AG04450 (cell line): ENCODE measurements at places on chromosomes 13 and 19. TPM values are rescaled to one million over a fixed set of nuclear protein-coding genes. Genes with fewer than 3 reads are reported as not detected.

The CACNG7 gene
- polyA plus RNA-seq = 8.6 and 9.3 TPM in 2 replicates

The ZNF441 gene
- 4.6 and 6.3 TPM in 2 replicates for polyA plus RNA-seq

- DNase-seq = no peak
These were observed 18.5 kb downstream of the MIER2 start for GRCh38 chr19:325937-326565.

The TPT1 gene
- polyA plus RNA-seq = 6,434 and 7,581 TPM in 2 replicates

DNA sequence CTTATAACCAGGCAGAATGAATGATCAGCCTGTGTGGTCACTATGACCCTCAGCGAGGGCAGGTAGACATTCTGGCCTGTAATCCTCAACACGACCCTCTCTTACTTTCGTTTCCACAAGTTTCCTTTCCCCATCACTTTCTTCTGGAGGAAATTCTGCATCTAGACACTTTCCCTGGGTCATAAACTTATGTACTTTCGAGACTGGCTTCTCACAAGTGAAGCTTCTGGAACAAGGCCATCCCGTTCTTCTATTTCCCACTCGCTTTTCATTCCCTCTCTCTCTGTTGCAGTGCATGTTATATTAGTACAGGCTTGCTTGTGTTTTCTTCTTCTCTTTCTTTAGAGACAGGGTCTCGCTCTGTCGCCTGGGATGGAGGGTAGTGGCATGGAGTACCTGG, 23.1 kb upstream of the KL start:
- no peak for DNase-seq

DNA sequence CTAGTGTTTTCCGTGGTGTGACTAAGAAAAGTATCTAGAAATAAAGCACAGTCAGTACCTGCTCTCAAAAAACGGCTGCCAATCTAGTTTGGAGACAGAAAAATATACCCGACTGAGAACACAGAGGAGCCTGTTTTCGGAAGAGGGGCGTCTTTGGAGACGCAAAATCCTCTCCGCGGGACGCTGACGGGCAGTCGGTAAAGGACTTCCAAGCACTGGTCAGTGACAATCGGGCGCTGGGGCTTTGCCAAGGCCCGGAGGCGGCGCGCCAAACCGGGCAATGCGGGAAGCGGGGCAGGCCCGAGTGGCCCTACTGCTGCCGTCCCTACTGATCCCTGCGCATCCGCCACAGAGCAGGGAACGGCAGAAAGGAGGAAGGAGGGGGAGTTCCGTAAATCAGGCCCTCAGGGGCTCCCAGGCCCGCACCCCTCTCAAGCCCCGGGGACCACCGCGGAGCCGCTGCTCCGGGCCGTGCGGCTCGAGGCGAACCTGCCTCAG, 588 bp upstream of the DPY19L3 start:
- DNase-seq = no peak

The RINL gene
- polyA plus RNA-seq = 1.6 TPM in 2 replicates

GRCh38 chr13:31747291-31747690, 8.0 kb downstream of the RXFP2 start:
- no peak for DNase-seq

- no peak for DNase-seq
These were observed 179.8 kb downstream of the RBM26 start for GRCh38 chr13:79226250-79226649.

GRCh38 chr19:5001615-5002014, 32.7 kb downstream of the KDM4B start:
- no peak for DNase-seq

The PSG3 gene
- 0.14 and 0.15 TPM in 2 replicates for polyA plus RNA-seq

The GPR12 gene
- polyA plus RNA-seq = not detected in 2 replicates

DNA sequence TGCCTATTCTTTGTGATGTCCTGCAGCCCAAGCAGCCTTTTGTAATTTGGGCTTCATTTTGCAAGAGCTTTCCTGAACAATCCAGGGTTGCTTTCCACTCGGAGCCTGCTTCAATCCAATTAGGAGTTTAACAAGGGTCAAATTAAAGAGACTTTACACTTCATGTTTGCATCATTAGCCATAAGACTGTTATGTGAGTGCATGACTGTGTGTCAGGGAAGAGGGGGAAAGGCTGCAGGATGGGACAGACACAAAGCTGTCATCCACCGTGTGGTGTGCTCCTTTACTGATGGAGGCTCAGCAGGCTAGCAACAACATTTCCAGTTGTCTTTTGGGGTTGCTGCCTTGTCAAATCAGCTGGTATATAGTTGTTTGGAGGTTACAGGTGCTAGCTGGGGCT, 23.7 kb upstream of the MAB21L1 start:
- no peak for DNase-seq

GRCh38 chr19:10553943-10554381, 10.3 kb downstream of the ATG4D start:
- DNase-seq = no peak

DNA sequence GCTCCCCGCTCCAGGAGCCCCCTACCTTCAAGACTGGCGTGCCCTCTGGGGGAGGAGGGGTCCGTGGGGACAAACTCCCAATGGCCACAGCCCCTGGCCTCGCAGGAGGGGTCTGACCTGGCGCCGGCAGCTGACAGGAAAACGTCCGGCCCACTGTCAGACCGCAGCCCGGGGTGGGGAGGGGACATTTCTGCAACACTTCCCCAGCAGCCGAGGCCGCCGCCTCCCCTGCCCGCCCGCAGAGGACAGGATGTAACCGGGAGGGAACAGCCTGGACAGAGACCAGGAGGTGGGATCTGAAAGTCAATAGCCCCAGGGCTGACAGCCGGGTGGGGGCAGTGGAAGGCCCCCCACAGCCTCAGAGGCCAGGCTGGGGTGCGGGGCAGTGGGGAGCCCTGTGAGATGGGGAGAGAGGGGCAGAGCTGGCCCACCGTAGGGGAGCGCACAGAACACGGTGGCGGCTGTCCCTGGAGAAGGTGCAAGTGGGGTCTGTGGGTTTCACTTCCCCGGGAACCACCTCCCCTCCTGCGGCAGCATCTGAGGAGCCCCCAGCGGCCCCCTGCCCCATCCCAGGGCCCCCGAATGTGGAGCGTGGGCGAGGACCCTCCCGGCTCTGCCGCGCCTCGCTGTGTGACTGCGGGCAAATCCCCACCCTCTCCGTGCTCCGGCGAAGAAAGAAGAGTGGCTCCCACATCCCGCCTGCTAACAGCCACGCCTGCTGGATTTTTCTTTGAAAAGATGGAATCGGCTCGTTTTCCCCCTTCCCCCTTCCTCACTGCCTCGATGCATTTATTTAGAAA, at the start of gene PEAK3:
Gene PEAK3 (minus strand): TSS at position 114 of the 800 bp plus-strand sequence. CDS start 1,244 bp downstream, outside the sequence.
- DNase-seq = no peak

The CRTC1 gene
- polyA plus RNA-seq = 1.0 and 1.4 TPM in 2 replicates

DNA sequence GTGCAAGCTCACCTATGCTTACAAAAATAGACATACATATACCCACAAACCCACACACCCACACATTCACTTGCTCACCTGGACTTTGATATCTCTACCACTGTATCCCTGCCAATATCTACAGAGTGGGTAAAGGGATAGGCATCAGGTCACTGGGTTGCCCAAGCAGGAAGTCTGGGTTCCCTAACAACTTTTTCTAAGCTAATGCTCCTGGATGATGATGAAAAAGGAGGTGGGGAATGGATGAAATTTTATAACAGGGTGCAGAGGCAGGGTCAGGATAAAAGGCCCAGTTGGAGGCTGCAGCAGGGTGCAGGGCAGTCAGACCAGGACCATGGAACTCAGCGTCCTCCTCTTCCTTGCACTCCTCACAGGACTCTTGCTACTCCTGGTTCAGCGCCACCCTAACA, at the start of gene CYP2B6:
Gene CYP2B6 (plus strand): TSS at position 311 of the 410 bp plus-strand sequence. CDS start 24 bp downstream, at position 335.
- no peak for DNase-seq

DNA sequence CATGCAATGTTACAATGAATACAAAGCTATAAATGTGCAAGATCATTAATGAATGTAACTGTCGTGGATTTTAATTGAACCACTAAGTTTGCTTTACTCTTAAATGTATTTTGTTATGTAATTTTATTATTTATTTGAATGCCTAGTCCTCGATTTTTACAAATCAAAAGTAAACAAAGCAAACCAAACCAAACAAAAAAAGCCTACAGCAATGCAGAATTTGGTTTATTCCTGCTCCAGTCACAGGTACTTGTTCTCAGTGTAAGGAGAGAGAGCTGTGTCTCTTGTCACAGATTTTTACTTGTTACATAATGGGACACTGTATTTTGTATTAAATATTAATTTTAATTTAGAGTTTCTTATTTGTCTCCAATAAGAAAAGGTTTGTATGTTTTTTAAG, 584.3 kb upstream of the SLITRK6 start:
- no peak for DNase-seq

The KLK3 gene
- polyA plus RNA-seq = not detected in 2 replicates

DNA sequence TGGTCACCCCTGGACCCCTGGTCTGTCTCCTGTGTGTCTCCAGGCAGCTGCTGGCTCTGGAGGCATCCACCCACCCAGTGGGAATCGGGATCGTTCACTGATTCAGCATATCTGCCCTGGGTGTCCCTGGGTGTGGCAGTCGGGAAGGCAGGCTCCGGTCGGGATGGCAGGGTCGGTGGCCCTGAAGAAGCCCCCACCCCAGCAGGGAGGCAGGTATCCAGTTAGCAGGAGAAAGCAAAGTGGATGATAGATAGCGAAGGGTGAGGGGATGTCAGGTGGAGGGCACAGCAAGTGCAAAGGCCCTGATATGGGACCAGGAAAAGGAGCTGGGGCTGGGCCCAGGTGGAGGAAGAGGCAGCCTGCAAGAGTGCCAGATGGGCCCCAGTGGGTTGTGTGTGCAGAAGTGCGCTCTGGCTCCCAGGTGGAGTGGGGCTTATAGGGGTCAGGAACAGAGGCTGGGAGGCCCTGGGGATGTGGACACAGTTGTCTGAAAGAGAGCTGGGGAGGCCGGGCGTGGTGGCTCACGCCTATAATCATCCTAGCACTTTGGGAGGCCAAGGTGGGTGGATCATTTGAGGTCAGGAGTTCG, 2.3 kb downstream of the SSBP4 start:
- DNase-seq = no peak

DNA sequence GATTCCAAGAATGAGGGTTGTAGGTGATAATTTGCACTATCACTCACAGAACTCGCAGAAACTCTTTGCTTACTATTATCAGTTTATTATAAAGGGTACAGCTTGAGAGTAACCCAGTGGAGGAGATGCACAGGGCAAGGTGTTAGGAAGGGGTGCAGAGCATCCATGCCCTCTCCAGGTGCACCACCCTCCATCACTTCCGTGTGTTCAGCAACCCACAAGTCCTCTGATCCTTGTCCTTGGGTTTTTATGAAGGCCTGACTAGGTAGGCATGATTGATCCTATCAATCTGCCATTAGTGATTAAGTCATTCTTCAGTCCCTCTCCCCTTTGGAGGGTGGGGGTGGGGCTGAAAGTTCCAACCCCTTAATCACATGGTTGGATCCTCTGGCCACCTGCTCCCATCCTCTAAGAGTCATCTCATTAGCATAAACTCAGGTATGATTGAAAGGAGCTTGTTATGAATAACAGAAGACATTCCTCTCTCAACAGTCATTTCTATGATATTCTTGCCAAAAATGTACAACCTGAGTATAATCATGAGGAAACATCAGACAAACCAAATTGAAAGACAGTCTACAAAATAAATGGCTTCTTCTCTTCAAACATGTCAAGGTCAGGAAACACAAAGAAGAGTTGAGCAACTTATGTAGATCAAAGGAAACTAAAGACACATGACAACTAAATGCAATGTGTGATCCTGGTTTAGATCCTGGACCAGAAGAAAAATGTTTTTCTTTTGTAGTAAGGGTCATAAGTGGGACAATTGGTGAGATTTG, 225.4 kb downstream of the PCCA start:
- no peak for DNase-seq

- DNase-seq = no peak
These were observed 43.1 kb downstream of the RASL11A start for GRCh38 chr13:27313770-27314169.

- DNase-seq = no peak
These were observed 2.2 kb upstream of the CEACAM6 start for GRCh38 chr19:41753159-41753558.

The GPR18 gene
- polyA plus RNA-seq = not detected in 2 replicates

The PNMA8C gene
- 0.19 and 0.21 TPM in 2 replicates for polyA plus RNA-seq

The CRB3 gene
- polyA plus RNA-seq = not detected in 2 replicates

The ZSCAN4 gene
- polyA plus RNA-seq = not detected in 2 replicates

- DNase-seq = no peak
These were observed 50.8 kb downstream of the TSSK6 start for GRCh38 chr19:19464339-19465098.

The PCDH17 gene
- polyA plus RNA-seq = not detected in 2 replicates

The ZNRF4 gene
- not detected in 2 replicates for polyA plus RNA-seq

- DNase-seq = no peak
These were observed 159.9 kb downstream of the KATNAL1 start for GRCh38 chr13:30147421-30147820.

DNA sequence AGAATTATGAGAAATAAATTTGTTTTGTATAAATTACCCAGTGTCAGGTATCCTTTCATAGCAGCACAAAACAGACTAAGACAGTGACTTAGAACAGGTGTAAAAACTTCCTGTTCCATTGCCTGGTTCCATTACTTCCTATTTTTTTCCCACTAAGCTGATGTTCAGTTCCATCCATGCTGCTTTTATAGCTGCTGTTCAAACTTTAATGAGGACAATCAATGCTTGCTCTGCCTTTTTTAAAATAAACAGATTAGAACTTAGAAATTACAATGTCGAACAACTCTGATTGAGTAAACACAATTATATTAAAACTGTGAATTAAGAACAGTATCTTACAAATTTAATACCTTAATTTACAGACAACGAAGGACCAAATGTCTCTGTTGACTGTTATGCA, 818.9 kb downstream of the OLFM4 start:
- DNase-seq = no peak

GRCh38 chr19:45179892-45180370, 1.3 kb downstream of the BLOC1S3 start:
- DNase-seq = no peak

GRCh38 chr13:31749929-31750328, 10.6 kb downstream of the RXFP2 start:
- DNase-seq = peak; percentile 72

The PSG1 gene
- polyA plus RNA-seq = 2.1 and 2.4 TPM in 2 replicates

GRCh38 chr13:44104197-44104490, 224.4 kb downstream of the LACC1 start:
- no peak for DNase-seq

DNA sequence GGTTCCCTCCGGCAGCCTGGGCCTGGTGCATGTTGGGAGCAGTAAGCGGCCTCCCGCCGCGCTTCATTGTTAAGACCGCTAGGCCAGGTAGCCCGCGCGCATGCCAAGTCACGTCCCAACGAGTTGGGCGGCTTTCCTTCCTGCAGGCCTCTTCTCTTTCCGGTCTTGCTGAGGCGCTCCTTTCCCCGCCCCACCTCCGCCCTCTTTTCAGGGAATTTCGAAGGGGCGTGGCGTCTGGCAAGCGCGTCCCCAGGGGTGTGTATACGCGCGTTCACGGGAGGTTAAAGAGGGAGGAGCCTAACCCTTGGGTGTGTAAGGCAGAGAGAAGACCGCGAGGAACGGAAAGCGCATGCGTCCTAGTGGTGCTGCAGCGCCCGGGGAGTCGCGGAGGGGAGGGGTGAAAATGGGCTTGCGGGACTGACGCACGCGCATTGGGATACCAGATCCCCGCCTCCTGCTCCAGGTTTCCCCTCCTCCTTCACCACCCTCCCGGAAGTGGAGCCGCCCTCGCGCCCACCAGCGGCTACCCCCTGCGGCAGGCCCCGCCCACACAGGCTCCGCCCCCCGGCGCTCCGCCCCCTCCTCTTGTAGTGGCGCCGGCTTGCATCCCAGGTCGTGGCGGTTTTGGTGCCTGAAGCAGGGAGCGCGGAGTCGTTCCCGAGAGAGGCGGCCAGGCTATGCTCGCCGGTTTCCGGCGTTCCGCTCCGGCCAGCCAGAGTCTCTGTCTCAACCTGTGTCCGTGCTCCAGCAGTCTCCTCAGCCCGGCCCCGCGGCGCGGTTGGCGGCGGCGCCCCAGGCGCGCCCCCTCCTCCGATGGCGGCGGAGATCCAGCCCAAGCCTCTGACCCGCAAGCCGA, at the start of gene WDFY2:
Gene WDFY2 (plus strand): TSS at position 588 of the 856 bp plus-strand sequence. CDS start 226 bp downstream, at position 814.
- peak; percentile 100 for DNase-seq

- no peak for DNase-seq
These were observed 287.3 kb upstream of the MAB21L1 start for GRCh38 chr13:35763782-35764123.
